ENCODE measurements at places on chromosomes 3 and 15.

DNA sequence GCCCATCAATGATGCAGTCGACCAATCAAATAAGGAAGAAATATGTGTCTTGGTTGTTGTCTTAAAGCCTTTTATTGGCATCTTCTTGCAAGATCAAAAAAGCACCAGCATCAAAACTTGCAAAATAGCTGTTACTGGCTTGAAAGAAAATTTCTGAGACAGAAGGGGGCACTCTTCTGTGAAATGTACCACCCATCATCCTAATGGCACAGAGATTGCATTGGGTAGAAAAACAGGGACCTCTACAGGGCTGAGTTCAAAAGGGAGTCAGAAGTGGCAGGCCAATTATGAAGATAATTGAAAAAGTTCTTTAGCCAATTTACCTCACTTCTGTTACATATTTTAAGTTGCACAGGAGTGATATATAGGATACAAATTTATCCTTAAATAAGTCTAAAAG is 122.3 kb upstream of the GPR149 start:
- DNase-seq = no peak

GRCh38 chr15:99212406-99212805 is 37.0 kb downstream of the TTC23 start:
- DNase-seq = peak; percentile 83

- no peak for DNase-seq
Measured at GRCh38 chr3:54999811-55000210, 72.0 kb upstream of the LRTM1 start.

- DNase-seq = peak; percentile 46
Measured at GRCh38 chr3:155131104-155131503, 51.0 kb downstream of the MME start.

DNA sequence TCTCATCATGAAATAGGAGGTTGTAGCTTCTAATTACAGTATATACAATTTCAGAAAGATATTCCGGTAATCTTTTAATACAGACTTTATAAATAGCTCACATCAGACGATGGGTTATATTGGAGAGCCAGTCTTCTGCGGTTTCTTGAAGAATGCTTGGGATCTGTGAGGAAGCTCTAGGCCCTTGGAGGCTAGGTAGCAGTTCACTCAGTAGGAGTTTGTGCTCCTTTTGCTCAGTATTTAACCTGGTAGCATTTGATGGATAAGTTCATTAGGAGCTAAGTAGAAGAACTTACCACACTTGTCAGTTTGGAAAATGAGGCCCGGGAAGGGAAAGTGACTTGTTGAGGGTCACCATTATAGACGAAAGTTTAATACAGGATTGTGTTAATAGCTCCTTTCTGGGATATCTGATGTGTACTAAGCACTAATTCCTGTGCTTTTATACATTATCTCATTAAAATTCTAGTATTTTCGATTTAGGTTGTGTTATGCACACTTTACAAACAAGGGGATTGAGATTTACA is 2.8 kb downstream of the FNDC3B start:
- no peak for DNase-seq

- no peak for DNase-seq
Measured at GRCh38 chr3:106446271-106446670, 577.5 kb upstream of the CBLB start.

DNA sequence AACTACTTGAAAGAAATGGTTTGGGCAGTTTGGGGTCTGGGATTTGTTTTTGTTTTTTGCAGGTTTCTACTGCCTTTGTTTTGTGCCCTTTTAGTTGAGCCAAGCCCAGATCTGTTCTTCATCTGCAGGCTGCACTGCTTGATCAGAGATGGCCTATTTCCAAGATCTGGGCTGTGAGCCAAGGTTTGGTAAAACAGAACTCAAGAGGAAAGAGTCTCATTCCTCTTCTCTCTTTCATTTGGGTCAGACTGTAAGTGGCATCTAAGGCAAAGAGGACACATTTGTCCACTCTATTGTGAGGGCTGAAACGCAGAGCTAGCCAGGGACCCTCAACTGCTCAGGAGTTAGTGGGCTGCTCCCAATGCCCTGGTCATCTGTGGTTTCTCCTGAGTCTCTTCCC is 104.4 kb upstream of the UBE3A start:
- DNase-seq = peak; percentile 50

GRCh38 chr3:85476891-85477495 is 518.2 kb downstream of the CADM2 start:
- DNase-seq = no peak

- DNase-seq = no peak
Measured at GRCh38 chr3:160566499-160566898, 1.1 kb upstream of the KPNA4 start.

DNA sequence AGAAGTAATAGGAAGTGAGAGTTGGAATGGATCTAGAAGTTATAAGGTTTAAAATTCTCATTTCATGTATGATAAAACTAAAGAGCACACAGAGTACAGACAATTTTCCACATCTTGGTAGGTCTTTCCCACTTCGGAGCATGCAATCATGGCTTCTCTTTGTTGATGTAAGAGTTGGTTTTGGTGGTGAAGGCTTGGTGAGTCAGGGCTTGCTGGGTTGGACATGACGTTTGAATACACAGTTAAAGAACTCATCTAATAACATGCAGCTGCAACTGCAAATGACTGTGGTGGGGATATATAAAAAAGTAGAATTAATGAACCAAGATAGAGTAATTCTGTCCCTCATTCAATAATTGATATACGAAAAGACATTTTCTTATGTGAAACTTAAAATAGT is 39.5 kb upstream of the GRM7 start:
- DNase-seq = peak; percentile 13

DNA sequence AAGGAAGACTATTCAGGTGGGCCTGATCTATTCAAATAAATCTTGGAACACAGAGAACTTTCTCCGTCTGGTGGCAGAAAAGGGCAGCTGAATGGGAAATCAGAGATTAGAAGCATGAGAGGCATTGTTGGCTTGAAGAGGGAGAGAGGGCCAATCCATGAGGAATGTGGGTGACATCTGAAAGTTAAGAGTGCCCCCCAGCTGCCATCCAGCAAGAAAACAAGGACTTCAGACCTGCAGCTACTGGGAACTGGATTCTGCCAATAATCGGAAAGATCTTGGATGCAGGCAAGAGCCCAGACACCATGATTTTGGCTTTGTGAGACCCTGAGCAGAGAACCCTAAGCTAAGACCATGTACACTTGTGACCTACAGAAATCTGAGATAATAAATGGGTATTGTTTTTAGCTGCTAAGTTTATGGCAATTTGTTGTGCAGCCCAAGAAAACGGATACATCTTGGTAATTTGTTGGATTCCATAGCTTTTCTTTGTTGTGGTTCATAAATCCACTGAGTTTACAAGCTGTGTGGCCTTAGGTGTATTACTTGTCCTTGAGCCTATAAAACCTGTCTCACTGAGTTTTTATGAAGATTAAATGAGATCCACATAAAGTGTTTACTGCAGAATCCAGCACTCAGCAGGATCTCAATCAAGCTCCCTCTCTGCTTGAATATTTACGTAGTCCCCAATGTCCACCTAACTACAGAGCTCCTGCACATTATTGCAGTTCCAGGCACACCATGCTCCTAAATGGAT is 82.1 kb upstream of the PRTG start:
- no peak for DNase-seq

- no peak for DNase-seq
Measured at GRCh38 chr3:30858894-30859389, 35.5 kb downstream of the GADL1 start.

- no peak for DNase-seq
Measured at GRCh38 chr15:41958002-41958420, 14.3 kb downstream of the EHD4 start.

GRCh38 chr3:58134468-58134867 is 76.3 kb downstream of the DNASE1L3 start:
- DNase-seq = no peak

GRCh38 chr3:167001374-167001773 is 378.7 kb downstream of the ZBBX start:
- DNase-seq = no peak

GRCh38 chr3:66239513-66240123 is 18.8 kb downstream of the SLC25A26 start:
- DNase-seq = no peak

GRCh38 chr3:38479431-38480092 is 16.6 kb upstream of the EXOG start:
- DNase-seq = peak; percentile 60

- peak; percentile 57 for DNase-seq
Measured at GRCh38 chr3:149464542-149465328, 9.8 kb upstream of the TM4SF4 start.

DNA sequence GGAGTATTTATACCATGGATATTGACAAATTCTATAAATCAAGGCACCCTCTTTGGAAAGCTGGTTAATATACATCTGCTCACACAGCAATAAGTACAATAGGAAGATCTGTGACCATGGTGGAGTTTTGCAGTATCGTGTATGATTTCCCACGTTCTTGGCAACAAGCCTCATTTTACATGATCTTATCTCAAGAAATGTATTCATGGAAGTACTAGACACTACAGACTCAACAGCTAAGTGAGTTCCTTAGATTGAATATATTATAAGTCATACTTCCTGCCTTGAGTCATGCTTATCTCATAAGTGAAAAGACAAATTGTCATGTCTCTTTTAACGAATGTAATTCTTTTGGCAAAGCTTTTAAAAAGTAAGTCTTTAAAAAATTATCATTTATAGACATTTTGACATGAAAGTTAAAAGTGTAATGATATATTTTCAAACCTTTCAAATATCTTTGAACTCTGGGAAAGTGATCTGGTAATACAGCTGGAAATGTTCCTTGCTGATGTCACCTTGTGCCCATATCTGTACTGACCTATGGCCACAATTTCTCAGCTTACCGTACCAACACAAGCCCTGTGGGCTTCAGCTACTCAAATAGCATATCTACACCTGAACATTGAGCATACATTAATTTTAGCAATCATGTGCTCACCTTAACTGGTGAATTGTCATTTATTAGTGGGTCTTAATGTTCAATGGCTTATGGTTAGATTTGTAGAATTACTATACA is 130.3 kb upstream of the TMC3 start:
- peak; percentile 86 for DNase-seq

DNA sequence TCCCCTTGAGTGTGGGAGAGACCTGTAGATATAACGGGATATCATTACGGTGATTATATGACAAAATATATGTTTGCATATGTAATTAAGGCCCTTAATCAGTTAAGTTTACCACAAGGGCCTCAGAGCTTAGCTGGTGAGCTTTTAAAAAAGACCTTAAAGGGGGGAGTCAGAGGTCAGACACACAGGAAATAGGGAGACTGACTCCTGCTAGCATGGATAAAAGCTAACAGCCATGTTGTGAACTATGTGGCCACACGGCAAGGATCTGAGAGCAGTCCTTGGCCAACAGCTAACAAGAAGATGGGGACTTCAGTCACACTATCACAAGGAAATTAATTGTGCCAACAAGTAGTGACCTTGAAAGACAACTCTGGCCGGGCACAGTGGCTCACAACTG is 3.1 kb downstream of the STAG1 start:
- no peak for DNase-seq

DNA sequence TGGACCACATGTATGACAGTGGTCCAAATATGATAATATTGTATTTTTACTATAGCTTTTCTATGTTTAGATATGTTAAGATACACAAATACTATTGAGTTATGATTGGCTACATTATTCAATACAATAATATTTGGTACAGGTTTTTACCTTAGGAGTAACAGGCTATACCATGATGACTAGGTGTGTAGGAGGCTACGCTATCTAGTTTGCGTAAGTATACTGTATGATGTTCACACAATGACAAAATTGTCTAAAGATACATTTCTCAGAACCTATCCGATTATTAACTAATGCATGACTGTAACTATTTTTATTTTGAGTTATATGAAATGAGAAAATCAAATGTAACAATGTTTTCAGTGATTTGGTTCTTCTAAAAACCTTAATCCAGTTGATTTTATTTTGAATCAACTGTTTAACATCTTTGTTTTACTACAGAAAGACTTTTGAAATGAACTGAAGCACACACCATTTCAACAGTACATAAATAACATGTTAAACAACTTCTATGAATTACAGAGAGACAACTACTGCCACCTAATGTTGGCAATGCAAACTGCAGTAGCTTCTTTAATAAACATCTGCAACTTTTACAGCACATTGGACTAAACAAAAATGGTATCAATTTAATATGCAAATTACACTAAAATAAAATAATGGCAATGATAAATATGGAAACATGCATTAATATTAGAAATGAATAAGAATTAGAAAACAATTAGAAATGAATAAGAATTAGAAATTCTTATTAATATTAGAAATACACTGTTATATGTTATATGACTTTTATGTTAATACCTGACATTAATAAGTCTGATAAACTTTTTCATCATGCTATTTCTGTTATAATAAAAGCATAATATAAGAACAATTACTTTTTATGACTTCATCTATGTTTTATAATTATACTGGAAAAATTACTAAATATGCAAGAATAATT is 255.7 kb downstream of the MBNL1 start:
- peak; percentile 59 for DNase-seq

DNA sequence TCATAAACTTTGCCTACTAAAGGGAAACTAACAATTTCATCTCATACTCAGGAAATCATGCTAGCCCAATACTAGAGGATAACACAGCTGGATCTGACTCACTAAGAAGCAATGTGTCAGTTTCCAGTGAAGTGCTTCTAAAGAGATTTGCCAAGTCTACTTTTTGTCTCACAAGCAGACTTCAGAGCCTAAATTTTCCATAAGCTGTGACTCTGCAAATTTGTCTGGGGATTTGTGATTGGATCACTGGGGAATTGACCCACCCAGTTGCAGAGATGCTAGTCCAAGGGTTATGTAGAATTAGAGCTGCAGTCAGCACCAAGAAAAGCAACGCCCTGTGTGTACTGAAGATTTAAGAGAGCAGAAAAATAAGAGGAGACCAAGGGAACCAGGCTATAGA is 647.1 kb downstream of the NTRK3 start:
- peak; percentile 86 for DNase-seq

- no peak for DNase-seq
Measured at GRCh38 chr3:63478990-63479660, 173.3 kb upstream of the SNTN start.

GRCh38 chr3:186847437-186847836 is 4.9 kb downstream of the ADIPOQ start:
- DNase-seq = no peak

- peak; percentile 40 for DNase-seq
Measured at GRCh38 chr3:185150561-185150960, 2.3 kb downstream of the C3orf70 start.

GRCh38 chr3:119716998-119717397 is 14.2 kb downstream of the CFAP91 start:
- DNase-seq = no peak

- DNase-seq = no peak
Measured at GRCh38 chr15:90857337-90857736, 11.1 kb upstream of the FURIN start.

Measured in fibroblast of skin of back (primary cell).